SJSA1 (cell line): ENCODE measurements at places on chromosomes 5 and 9. TPM values are rescaled to one million over a fixed set of nuclear protein-coding genes. Genes with fewer than 3 reads are reported as not detected.

The UGT3A1 gene
- total RNA-seq = 1.0 TPM in 1 of 2 replicates, not detected in the other

The TMEM8B gene
- total RNA-seq = 1.4 and 2.8 TPM in 2 replicates

The RLN1 gene
- total RNA-seq = not detected in 2 replicates

The GFI1B gene
- total RNA-seq = 0.05 TPM in 1 of 2 replicates, not detected in the other

The IFNA17 gene
- not detected in 2 replicates for total RNA-seq

The PLCXD3 gene
- total RNA-seq = not detected in 2 replicates

The GBGT1 gene
- total RNA-seq = not detected in 2 replicates

The NTNG2 gene
- total RNA-seq = not detected in 2 replicates

The IL5 gene
- total RNA-seq = not detected in 2 replicates
